ENCODE measurements at places on chromosomes 6 and 20.

DNA sequence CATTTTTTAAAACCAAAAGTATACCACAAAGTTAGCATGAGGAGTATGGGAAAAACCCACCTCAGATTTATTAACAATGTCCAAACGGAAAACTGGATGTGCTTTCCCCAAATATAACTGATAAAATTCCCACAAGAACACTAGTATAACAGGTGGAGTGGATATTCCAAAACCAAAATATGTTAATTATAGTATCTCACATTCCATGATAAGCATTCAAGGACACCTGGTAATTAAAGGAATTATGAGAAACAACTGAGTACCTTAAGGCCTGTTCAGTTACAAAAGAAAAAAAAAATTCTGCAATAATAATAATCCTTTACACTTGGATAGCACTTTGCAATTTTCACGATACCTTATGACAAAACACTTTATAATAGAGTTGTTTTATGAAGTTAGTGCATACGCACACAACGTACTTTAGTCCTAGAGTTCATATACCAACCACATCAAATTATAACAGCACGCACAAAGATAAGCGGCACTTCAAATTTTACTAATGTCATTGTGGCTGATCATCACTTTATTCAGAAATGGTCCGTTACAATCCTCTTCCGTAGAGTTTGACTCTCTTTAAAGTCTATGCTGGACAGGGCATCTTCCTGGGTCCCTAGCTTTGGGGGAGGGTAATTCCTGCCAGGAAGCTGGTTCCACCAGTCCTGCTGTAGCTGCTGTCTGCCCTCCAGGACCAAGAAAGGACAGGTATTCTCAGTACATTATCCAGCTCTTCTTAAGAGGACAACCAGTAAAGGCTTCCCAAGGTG lies 1.7 kb downstream of the CDK19 start:
- DNase-seq, result no peak

DNA sequence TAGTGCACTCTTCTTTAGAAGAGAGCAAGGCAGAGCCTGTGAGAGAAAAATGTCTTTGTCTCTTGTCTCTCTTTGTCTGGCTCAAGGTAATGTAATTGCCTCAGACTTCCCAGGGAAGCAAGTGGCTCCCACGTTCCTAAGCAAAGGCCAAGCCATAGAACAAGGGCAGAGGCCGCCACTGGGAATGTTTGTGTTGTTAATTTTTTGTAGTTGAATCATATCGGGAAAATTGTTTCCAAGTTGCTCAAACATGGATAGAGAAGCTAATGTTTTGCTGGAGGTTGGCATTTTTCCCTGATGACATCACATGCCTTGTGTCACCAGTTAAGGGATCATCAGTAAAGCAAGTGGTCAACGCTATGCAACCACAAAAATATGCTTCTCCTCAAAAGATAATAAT lies 211.5 kb upstream of the FOXA2 start:
- DNase-seq, result no peak

- DNase-seq, result no peak
Observed at GRCh38 chr20:62161347-62161746, 17.8 kb downstream of the SS18L1 start.

DNA sequence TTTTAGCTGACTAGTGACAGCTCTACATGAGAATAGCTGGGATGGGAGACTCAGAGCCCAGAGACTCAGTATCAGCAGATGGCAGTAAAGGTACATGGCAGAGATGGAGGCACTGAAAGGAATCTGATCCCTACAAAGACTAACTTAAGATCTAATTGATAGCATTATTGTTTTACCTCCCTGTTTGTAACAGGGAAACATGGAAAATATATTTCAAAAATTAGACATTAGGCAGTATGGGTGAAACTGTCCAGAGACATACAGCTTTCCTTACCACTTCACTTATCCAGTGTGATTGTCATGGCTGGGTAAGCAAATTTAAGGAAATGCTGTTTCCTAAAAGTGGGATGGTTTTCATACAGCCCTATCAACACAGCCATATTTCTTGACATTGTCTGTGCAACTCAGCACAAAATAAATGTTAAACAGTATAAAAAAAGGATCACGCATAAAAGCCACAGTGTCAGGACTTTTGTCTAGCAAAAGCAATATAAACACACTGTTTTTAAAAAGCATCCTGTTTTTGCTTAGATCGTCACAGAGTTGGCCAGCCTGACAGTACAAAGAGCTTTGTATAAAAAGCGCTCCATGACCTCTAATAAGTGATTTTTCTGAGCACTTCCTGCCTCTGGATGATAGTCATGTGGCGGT lies 376.9 kb downstream of the PHF3 start:
- DNase-seq, result peak; percentile 28

DNA sequence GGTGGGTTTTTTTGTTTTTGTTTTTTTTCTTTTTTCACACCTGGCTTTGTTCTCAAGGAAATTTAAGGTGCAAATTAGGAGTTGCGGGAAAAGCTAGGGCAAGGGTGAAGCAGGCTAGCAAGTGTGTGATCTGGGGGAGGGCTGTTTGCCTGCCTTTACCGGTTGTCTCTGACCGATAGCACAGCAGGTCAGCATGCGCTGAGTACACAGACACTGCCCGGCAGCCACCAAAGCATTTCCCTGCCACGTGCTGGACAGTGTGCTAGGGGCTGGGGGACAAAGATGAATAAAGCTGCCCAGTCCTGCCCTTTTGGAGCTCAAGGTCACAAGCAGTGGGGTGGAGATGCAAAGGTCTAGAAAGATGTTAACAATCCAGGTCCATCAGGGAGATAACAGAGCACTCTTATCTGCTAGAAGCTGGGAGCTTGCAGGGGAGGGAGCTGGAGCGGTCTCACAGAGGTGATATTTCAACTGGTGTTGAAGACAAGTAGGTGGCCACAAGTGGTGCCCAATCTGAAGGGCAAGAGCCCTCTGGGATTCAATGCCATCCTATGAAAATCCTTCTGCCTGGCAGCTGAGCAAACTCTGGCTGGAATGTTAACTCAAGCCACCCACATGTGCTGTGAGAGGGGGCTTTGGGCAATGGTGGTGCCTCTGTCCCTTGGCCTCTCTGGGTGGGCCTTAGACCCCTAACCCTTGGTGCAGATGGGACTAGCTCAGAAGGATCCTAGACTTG lies 24.5 kb downstream of the TTBK1 start:
- no peak for DNase-seq

DNA sequence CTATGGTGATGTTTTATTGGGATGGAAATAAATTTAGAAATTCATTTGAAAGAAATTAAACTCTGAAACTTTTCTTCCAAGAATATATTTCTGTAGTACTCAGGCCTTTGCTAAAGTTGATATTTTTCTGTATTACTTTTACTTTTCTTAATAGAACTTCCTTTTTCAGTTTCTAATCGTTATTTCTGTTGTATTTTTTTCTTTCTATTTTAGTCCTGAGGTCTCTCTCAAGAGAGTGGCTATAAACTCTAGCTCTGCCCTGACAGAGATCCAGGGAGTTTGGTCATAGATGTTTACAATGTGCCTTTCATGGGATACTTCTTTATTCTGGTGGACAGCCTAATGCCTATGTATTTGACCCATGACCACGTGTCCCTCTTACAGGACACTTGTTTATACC lies 51.0 kb downstream of the OR2B6 start:
- DNase-seq, result no peak

DNA sequence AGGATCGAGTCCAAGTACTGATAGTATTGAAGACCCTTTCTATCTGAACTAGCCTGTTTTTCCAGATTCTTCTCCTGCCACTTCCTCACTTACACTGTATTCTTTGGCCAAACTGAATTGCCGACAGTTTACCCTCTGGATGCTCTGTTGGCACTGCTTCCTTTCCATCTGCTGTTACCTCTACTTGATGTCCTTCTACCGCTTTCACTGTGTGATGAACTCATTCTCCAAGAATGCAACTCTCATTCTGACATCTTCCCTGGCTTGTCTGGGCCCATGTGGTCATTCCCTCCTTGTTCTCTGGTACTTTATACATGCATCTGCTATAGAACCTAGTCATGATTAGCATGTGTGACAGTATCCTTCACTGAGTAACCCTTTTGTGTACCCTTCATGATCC lies 16.3 kb downstream of the RPRD1B start:
- no peak for DNase-seq

DNA sequence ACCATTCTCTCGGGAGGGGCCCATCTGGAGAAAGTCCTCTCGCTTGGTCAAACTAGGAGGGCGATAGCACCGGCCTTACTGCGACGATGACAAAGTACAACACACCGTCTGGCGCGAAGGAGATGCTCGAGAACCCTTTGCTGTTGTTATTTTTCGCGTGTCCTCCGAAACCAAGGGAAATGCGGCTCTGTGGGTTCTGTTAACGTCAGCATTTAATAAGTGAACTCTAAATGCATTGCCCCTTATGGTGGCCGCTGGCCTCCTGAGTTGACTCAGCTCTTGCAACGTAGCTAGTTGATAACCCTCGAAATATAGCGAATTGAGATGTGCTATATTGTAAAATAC lies 577 bp upstream of the SCAND1 start:
- DNase-seq, result no peak

- DNase-seq, result no peak
Observed at GRCh38 chr6:12605888-12606345, 110.7 kb upstream of the PHACTR1 start.

- DNase-seq, result no peak
Observed at GRCh38 chr20:23602241-23602640, 3.5 kb downstream of the CST9 start.

DNA sequence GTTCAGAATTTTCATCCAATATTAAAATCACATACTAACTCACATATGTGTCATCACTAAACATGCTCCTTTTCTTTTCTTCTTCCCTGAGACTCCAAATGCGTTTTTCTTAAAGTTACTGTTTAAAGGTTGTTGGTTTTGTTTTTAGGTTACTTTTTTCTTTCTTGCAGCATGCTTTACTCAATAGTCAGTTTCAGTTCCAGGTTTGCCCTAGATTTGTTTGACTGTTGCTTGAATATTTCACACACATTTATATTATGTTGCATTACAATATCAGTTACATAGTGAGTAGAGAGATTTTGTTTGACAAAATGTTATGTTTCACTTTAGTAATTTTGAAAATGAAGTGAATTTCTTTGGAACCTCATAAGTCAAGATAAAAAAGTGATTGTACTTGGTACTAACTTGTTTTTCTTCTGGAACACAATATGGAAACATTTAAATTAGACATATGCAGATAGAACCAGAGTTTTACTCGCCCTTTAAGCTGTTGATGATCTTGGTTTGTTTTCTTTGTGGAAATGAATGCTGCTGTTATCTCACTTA lies 27.3 kb downstream of the FNDC1 start:
- no peak for DNase-seq

DNA sequence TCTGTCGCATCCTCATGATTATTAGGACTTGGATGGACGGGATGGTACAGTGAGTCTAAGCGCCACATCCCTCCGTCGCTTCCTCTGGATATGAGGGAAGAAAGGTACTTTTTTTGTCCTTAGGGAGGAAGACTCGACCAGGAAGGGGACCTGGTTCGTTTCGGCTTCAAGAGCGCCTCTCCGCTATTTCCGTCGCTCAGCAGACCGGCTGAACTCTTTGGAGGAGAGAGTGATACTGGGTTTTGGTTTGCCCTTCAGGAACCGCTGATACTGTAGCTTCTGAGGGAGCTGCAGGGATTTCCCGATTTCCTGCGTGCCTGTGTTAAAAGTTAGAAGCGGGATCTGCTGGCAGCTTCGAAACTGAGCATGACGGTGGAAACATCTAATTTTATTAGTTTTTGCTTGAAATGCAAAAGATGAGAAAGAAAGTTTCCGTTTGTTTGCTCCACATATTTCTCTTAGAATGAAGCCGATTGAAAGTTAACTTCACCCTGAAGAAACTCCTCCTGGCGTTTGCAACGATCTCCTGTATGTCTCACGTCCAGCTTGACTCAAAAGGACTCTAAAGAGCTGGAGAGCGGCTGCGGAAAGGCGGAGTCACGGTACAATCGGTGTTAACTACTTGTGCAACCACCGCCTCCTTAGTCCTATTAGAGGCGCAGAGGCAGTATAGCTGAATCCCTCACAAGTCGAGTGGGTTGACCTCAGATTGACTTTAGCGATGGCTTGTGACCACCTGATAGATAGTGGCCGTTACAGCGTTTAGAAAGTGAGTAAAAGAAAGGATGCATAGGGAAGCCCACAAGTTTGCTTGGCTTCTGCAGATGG lies 129.4 kb downstream of the TRIM27 start:
- DNase-seq, result no peak

- DNase-seq, result no peak
Observed at GRCh38 chr6:37699887-37700619, 2.4 kb upstream of the MDGA1 start.

GRCh38 chr6:5278047-5278446 lies 16.7 kb downstream of the FARS2 start:
- no peak for DNase-seq

- no peak for DNase-seq
Observed at GRCh38 chr6:24376871-24377270, 19.0 kb upstream of the DCDC2 start.

- DNase-seq, result no peak
Observed at GRCh38 chr6:90168693-90169131, 127.9 kb downstream of the BACH2 start.

- no peak for DNase-seq
Observed at GRCh38 chr6:80477591-80477990, 371.1 kb downstream of the BCKDHB start.

GRCh38 chr6:14841901-14842421 lies 403.9 kb upstream of the JARID2 start:
- DNase-seq, result no peak

DNA sequence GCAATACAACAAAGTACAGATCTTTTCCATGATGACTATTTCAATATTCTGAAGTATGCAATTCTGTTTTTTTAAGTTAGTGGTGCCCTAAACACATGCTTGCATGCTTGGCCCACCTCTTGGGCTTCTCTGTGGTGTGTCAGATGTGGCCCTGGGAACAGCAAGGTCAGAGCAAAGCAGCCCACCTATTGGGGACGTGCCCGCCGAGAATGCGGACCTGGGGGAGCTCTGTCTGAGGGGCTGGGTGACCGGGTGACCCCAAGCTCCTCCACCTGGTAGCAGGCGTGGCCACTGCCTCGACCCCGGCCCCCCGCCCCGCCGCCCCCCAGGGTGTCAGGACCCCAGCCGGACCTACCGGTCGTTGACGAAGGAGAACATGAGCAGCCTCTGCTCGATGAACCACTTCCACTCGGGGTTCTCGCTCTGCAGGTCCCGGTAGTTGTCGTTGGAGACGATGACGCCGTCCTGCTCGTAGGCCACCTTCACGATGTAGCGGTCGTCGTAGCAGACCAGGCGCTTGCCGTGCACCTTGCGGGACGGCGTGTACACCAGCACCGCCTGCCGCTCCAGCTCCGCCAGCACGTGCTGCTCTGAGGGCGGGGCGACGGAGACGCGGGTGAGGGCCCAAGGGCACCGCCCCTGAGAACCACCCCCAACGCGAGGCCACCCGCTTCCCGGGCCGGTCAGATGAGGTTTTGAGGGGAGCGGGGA lies 28.3 kb downstream of the ZC3H12D start:
- no peak for DNase-seq

DNA sequence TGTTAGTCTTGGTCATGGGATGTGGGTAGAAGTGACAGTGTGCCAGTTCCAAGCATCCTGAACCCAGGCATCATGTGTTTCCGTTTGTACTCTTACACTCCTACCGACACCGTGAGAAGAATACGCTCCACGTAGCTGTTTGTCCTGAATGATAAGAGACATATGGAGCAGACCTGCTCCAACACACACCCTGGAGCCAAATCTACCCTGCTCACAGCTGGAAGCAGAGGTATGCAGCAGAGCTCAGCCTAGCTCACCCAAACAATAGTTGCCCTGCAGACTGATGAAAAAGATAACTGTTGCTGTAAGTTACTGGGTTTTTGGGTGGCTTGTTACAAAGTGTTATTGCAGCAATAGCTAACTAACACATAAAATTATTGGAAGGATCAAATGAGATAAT lies 14.3 kb upstream of the PDSS2 start:
- DNase-seq, result no peak

GRCh38 chr6:158608221-158608620 lies 36.3 kb downstream of the DYNLT1 start:
- no peak for DNase-seq

Data from right kidney (tissue), 9 donors.